ENCODE measurements at places on chromosomes 2 and 18.

- DNase-seq: no peak
These were observed 1.7 kb downstream of the HOXD12 start for GRCh38 chr2:176101216-176101830.

DNA sequence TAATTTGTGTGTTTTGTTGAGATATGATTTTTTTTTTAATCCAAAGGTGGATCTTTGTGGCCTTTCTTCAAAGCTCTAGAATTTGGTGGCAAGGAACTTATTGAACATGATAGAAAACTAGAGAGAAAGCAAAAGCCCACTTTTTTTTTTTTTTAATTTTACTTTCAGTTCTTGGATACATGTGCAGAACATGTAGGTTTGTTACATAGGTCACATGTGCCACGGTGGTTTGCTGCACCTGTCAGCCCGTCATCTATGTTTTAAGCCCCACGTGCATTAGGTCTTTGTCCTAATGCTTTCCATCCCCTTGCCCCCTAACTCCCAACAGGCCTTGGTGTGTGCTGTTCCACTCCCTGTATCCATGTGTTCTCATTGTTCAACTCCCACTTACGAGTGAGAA, 135.9 kb downstream of the RHBDD1 start:
- no peak for DNase-seq

DNA sequence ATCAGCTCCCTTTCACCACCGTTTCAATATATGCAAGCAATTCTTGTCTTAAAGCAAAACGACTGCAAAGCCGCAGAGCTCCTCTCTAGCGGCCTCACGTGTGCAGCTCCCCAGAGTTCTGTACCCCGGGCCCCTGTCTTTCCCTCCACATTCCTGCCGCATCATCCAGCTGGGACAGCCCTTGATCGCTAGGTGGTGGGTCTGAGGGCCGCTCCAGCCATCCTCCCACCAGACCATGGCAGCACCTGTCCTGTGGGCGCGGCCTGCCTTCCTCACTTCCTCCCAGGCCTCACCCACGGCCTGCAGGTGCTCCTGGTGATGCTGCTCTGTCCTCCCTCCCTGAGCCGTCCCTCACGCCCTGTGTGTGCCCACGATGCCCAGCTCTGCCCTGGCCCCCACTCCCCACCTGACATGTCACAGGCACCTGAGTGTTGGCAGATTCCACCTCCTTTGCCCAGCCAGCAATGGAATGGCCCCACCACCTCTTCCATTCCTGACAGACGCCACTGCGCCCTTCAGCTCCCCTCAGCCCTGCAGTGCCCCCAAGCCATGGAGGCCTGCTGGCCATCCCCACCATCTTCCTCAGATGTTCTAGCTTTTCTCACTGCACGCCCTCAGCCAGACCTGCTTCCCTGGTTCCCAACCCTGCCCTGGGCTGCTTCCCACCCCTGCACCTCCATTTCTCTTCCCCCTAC, 15.3 kb upstream of the ALLC start:
- DNase-seq: no peak

DNA sequence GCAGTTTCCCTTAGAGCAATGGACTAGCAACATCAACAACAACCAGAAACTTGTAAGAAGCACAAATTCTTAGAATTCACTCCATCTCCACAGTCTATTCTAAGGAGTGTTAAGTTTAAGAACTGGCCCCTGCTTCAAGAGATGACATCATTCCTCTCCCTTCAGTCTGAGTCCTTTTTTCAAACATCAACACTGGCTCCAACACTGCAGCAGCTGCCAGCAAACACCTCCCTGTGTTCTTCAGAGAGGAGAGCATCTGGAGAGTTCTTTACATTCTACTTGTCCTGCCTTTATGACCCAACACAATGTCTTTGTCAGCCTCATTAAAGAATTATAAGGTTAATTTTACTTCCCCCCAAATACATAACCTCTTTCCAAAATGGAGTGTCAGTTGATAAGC, 122.3 kb downstream of the HNMT start:
- no peak for DNase-seq

GRCh38 chr2:84527137-84528129, 11.1 kb downstream of the DNAH6 start:
- DNase-seq: no peak

Data from stimulated activated CD8-positive, alpha-beta memory T cell treated with anti-CD3 and anti-CD28 coated beads, Interleukin-2, amount 100 ng/mL, for 1 hour (primary cell).